Activated naive CD4-positive, alpha-beta T cell treated with Interleukin-2 at 50 U/mL for 16 hours (primary cell): ENCODE measurements at places on chromosomes 4 and X.
A peak's percentile ranks its signal among the peaks of the same experiment; 100 is the strongest.

DNA sequence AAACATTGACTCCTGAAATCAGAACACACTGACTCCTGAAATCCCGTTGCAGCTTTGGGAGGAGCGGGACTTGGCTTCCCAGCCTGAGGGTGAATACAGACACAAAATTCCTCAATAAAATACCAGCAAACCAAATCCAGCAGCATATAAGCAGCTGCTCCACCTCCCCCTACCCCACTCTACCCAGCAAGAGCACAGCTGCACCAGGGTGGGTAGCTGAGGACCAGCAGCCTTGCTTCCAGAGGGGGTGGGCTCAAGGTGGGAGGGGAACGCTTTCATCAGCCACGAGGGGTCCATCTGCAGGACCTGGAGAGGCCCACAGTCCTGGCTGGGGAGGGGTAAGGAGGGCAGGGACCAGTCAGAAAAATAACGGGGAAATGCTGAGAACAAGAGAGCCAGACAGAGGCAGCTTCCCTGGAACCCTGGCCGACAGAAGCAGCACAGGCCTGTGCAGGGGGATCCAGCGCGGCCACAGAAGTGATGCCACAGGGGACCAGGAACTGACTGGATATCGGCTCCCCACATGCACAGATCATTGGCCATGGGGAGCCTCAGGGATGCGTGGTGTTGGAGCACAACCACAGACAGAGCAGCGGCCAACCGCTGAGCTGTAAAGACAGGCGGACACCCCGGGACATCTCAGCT, 49.8 kb downstream of the FGFRL1 start:
- no peak for DNase-seq

DNA sequence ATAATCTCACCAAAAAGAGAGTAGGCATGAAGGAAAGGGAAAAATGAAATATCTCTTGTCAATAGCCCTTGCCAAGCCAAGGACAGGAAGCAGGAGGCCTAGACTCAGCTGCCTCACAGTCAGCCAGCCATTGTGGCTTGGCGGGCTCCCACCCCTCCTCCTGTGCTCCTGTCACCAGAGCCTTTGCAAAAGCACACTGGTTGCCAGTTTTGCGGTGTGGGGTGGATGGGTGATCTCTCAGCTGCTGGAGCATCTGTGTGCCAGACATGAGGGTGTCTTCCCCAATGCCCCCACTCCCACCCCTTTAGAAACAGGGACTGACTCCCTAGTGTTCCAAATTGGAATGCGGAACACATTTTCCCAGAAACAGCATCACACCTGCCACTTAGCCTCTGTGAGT, 26.1 kb downstream of the ARHGEF6 start:
- DNase-seq, result no peak

DNA sequence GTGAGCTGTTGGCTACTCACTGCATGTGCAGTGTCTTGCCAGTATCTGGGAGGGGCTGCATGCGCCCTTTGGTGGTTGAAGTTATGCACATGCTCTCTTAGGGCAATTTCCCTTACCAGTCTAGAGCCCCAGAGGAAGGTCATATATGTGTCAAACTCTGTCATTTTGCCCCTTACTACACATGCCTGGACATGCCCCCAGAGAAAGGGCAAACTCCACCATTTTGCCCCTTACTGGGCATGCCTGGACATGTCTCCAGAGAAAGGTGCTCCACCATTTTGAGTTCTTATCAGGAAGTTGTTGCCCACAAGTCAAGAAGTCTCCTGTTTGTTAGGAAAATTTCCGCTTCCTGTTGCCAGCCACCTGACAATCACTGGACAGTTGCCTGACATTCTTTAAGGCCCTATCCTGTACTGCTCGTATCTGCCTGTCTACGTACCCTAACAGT, 56.4 kb upstream of the PLAC8 start:
- DNase-seq, result no peak

DNA sequence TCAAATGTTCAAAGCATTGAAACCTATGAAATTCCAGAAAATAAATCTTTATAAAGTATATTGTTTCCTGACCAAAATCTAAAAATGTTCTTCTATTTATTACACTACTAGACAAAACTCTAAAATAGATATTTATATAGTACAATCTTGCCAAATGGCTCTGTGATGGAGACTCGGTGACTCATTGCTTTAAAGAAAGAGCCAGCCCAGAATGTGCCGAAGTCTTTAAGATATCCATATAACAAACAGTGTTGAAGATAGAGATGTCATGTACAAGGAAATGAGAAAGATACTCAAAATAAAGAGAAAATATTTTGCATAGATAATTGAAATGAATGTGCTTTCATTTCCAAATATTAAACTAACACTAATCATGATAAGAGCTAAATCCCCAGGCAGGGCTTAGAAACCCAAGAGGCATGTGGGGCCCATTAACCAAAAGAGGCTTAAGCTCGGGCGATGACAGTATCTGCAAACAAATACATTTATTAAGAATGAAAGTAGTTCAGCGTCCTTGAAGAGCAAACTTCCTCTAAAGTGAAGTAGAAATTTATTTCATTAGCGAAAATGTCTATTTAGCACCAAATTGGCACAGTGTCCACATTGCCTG, 102.1 kb upstream of the FAM9B start:
- no peak for DNase-seq

- DNase-seq, result no peak
Measured at GRCh38 chrX:16239211-16239610, 71.9 kb downstream of the MAGEB17 start.

DNA sequence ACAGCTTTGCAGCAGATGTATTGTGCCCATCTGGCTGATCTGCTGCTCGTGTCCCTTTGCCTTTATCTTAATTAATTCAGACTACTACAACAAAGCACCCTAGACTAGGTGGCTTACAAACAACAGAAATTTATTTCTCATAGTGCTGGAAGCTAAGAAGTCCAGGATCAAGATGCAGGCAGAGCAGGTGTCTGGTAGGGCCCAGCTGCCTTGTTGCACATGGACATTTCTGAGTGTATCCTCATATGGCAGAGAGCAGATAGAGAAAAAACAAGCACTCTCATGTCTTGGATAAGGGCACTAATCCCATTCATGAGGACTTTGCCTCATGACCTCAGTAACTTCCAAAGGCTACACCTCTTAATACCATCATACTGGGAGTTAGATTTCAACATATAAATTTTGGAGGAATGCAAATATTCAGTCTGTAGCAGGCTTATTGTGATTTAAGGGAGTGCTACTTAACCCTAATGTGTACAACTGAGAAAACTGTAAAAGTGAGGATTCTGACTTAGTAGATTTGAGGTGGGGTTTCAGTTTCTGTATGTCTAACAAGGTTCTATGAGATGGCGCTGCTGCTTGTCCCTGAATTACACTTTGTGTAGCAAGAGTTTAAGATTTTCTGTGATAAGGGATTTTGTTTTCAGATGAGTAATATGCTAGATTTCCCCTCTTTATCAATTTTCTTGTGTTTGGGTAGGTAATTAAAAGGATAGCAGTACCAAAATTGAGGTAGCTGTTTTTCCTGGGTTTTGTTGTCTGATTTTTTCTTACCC, 473.2 kb upstream of the TECRL start:
- DNase-seq, result no peak

- no peak for DNase-seq
Measured at GRCh38 chrX:132086672-132087071, 41.1 kb downstream of the FRMD7 start.

- peak; percentile 54 for DNase-seq
Measured at GRCh38 chrX:65821721-65822496, 154.5 kb downstream of the MSN start.

GRCh38 chr4:54687887-54688841, 30.4 kb downstream of the KIT start:
- no peak for DNase-seq

GRCh38 chr4:176256921-176257320, 12.1 kb downstream of the ASB5 start:
- DNase-seq, result no peak

DNA sequence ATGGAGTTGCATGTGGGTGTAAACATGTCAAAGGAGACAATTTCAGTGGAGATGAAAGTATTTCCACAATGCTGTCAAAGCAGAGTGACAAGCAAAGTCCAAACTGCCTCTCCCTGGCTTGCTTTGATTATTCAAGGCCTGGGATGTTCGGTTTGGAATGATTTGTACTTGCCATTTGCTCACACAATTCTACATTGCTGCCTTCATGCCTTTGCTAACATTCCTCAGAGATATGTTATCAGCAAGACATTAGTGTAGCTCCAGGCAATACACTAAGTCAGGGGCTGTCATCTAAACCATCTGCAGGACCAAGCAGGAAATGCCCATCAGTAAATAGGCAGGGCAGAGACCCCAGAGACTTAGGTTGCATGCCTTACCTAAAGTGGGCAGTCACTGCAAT, 79.6 kb upstream of the C1QTNF7 start:
- no peak for DNase-seq

DNA sequence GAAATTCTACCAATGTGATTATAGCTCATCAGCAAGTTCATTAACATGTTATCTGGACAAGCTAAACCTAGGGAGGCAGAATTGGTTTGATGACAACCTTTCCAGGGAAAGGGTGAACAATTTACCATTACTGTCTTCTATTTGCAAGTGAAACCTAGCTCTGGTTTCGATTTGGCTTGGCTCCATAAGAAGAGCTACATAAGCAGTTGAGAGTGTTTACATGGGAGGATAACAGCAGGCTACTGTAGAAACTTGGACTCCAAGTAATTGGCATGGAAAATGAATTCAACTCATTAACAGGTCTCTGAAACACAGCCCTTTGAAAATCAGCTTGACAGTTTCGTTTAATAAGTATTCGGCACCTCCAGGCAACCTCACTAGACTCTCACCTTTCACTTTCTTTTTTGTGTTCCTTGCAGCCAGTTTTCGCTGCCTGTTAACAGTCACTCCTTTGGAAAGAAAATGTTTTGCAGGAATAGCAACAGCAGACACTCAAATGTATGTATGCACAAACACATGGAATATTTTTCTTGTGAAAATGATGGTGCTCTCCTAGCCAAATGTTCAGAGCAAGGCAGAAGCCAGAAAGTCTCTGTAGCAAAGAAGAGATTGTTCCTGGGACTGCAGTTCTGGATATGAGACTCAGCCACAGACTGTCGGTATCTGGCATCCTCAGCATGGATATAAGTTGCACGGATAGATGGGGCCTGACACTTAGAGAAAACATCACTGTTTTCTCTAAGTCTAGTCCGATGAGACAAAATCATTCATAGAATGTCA, 27.5 kb downstream of the POU3F4 start:
- no peak for DNase-seq

DNA sequence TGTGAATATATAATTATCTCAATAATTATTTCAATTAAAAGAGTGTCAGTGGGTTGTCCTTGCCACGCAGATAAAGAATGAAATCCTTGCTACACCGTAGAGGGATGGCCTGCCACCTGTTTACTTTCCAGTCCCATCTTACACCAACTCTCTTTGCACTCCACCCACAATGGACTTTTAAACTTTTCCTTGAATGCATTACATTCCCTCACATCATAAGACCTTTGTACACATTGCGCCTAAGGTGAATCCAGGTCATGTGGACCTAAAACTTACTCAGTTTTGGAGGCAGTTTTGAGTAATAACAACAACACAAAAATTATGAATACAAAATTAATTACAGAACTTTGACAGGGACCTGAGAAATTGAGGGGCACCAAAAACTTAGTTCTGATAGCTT, 78.7 kb upstream of the PDE5A start:
- no peak for DNase-seq

GRCh38 chr4:3780347-3781171, 14.4 kb downstream of the ADRA2C start:
- DNase-seq, result no peak

DNA sequence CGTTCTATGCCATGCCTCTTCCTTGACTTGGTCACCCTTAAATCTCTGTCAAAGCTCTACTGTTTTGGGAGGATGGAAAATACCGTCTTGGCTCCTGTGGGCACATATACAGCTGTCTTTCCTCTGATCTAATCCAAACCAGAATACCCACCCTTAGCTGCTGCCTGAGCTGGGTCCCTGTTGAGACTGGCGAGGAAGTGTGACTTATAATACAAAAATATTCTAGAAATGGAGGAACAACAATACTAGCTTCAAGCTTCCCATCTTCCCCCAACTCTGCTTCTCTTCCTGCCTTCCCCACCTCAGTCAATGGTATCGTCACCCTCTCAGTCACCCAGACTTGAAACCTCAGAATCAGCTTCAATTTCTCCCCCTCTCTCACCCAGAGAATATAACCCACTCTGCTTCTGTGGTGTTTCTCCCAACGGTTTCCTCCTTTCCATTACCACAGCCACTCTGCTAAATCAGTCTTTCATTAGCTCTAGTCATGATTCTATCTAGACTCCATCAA, 599 bp upstream of the IL2RG start:
- no peak for DNase-seq
